ENCODE measurements at places on chromosomes 6 and 20.

- DNase-seq = no peak
These were observed 265.5 kb downstream of the KHDC1L start for GRCh38 chr6:72959821-72960220.

- DNase-seq = peak; percentile 75
These were observed 54.4 kb upstream of the CEP85L start for GRCh38 chr6:118705544-118706491.

DNA sequence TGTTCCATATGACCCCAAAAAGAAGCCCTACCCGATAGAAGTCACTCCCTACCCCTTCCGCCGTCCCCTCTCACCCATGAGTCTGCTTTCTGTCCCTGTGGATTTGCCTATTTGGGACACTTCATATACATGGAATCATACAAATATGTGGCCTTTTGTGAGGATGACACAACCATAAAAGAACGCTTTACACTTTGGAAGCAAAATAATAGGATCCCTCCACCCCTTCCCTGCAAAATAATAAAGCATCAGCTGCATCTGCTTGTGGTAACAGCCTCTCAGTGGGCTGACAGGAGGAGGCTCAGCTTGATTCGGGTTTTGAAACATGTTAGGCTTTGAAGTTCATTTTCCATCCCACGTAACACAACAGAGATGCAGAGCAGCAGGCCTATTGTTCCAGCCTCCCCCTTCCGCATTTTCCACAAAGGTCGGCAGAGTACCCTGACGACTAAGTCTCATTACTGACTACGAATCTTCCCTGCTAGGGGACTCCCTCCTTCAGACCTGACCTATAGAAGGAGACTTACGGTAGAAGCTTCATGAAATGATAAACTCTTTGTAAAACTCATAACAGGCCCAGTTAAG, 99.1 kb downstream of the ALDH8A1 start:
- peak; percentile 24 for DNase-seq

DNA sequence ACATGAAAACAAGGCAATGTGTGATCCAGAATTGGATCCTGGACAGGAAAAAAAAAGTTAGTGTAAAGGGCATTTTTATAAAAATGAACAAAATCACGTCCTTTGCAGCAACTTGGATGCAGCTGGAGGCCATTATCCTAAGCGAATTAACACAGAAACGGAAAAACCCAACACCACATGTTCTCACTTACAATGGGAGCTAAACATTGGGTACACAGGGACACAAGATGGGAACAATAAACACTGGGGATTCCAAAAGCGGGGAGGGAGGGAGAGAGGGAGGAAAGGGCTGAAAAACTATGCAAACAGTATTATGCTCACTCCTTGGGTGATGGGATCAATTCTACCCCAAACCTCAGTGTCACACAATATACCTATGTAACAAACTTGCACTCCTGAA, 91.4 kb upstream of the BTBD3 start:
- no peak for DNase-seq

DNA sequence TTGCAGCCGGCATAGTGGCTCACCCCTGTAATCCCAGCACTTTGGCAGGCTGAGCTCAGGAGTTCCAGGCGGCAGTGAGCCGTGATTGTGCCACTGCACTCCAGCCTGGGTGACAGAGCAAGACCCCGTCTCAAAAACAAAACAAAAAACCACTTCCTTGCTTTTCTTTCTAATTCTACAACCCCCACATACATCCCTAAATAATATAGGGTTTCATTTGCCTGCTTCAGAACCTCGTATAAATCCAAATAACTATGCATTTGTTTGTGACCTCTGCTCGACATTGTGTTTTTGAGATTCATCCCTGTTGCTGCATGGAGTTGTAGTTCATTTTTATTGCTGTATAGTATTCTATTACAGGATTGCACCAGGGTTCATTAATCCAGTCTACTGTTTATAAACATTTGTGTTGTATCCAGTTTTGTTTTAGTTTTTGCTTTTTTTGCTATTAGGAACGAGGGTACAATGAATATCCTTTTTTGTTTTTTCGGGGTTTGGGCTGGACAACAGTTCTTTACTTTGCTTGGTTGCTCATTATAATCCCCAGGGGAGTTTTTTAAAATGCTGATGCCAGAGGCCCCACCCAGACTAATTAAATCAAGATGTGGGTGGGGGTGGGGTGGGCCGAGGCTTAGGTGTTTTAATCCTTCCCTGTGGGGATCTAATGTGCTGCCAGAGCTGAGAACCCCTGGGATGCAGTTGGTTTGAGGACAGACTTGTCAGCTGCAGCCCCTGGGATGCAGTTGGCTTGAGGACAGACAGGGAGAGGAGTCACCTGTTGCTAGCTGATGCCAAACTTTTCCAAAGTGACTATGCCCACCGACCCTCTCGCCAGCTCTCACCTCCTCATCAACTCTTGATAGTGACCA, 2.4 kb upstream of the SNAI1 start:
- DNase-seq = no peak

GRCh38 chr6:5133943-5134342, 48.8 kb downstream of the PPP1R3G start:
- no peak for DNase-seq

DNA sequence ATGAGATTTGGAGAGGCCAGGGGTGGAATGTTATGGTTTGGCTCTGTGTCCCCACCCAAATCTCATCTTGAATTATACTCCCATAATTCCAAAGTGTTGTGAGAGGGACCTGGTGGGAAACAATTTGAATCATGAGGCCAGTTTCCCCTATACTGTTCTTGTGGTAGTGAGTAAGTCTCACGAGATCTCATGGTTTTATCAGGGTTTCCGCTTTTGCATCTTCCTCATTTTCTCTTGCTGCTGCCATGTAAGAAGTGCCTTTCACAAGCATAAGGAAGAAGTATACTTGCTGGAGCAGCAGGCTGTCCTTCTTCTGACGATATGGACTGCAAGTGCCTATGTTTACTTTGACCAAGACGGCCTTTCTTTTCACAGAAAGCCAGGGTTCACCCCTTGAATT, 270.5 kb downstream of the ESR1 start:
- no peak for DNase-seq

- no peak for DNase-seq
These were observed 159.4 kb downstream of the SIM1 start for GRCh38 chr6:100305209-100305869.

DNA sequence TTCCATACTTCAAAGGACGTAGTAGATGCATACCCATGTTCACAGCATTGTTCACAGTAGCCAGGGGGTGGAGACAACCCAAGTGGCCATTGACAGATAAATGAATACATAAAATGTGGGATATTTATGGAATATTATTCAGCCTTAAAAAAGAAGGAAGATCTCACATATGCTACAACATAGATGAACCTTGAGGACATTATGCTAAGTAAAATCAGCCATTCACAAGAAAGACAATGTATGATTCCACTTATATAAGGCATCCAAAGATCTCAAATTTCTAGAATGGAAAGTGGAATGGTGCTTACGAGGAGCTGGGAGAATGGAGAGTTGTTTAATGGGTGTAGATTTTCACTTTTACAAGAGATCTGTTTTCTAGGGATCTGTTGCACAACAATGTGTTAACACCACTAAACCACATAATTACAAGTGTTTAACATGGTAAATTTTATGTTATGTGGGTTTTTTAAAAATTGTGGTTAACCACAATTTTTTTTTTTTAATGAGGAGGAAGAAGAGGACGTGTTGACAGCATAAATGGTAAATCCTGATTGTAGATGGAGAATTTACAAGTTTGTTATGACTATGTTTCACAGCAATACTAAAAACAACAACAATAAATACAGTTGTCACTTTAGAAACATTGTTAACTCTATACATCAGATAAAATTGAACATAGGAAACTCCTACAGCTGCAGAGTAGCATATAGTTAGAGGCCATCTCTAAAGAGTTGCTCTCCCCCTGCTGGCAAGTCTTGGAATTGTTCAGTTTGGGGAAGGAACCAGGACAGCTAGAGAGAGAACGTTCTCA, 41.6 kb downstream of the CCN2 start:
- peak; percentile 92 for DNase-seq

DNA sequence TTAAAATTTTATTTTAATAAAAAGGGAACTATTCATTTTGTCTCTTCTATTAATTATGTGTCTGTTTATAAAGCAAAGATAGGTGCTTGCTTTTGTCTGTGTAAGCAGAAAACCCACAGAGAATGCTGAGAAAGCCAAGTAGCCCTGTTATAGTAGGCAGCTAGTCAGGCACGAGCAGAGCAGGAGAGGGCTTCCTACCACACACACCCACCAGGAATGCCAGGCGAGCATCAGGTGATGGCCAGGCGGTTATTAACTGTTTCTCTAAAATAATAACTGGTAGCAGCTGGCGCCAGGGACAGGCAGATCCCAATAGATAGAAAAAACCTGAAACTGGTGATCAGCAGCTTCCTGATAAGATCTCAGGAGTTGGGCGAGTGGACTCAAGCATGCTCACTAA, 15.7 kb downstream of the C6orf15 start:
- no peak for DNase-seq

- DNase-seq = no peak
These were observed 20.9 kb upstream of the HLA-DOA start for GRCh38 chr6:33030245-33030644.

DNA sequence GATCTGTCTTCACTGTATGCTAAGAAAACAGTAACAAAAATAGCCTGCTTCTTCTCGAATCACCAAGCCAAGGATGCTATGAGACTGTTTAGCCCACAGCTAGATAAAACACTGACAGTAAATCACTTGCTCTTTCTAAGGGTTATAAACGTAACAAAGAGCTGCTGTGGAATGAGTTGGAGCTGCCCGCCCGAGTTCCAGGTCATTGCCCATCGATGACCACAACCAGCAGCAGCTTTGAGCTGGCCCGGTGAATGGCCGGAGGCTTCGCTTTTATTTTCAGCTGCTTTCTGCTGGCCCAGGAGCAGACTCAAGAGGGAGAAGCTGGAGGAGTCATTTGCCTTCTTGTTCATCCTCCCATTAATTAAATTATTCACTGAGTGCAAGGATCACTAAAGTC, 82.2 kb upstream of the CDH4 start:
- DNase-seq = no peak

GRCh38 chr6:168128631-168129291, 49.7 kb upstream of the FRMD1 start:
- no peak for DNase-seq

DNA sequence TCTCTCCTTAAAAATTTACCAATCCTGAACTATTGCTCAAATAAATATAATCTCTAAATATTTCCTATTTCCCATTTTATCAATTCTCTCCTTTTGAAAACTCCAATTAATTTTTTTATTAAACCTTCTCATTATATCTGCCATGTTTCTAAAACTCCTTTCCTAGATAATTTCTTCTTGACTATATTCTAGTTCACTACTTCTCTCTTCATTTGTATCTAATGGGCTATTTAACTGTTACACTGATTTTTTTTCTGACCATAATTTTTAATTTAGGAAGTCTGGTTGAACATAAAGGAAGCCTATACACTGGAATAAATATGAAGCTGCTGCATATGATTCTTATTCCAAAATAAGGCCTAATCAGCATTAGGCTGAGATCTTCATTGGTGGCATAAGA, 96.3 kb upstream of the PLN start:
- no peak for DNase-seq

DNA sequence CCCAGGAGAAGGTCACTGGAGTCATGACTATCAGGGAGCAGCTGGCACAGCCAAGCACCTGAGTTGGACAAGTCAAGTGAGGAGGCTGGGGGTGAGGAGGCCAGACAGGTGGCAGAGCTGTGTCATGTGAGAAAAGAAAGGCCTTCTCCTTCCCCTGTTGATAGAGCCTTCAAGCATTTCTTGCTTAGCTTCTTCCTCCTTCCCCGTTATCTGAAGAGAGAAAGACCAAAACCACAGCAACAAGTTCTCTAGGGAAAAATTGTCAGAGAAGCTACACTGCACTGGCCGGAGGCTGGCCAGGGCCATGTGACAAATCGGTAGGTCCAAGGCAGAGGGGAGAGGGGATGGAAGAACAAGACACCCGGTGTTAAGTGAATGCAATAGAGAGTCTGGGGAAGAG, 202.1 kb upstream of the PRDM1 start:
- no peak for DNase-seq

DNA sequence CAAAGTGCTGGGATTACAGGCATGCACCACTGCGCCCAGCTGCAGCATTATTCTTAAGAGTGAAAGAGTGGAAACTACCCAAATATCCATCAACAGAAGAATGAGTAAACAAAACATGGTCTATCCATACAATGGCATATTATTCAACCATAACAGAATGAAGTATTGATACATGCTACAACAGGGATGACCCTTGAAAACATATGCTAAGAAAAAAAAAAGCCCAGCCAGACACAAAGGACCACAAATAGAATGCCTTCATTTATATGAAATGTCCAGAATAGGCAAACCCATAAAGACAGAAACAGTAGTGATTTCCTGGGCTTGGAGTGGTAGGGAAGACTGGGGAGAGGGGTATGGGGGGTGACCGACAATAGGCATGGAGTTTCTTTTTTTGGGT, 7.1 kb downstream of the TUBB2B start:
- no peak for DNase-seq

DNA sequence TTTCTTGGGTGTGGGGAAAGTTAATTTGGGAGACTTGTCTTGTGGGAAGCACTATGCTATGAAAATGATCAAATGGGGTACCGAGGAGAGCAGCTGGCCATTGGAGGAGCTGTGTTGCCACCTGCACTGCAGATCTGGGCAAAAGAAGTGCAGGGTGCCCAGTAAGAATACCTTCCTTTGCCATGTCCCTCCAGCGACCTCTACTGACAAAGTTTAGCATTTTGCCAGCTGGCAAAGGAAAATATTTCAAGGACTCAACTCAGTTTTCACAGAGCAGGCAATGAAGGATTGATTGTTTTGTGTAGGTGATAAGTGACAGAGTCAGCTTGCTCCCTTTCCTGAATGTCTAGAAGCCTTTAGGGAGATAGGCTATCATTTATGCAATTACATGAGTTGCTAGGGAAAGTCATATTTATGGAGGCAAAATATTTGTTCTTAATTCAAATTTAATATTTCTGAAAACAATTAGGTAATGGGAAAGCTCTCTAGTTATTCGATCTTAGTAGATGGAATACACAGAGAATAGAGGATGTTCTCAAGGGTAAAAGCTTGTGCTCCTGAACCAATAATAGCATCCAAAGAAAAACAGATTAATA, 118.4 kb downstream of the FARS2 start:
- peak; percentile 84 for DNase-seq

DNA sequence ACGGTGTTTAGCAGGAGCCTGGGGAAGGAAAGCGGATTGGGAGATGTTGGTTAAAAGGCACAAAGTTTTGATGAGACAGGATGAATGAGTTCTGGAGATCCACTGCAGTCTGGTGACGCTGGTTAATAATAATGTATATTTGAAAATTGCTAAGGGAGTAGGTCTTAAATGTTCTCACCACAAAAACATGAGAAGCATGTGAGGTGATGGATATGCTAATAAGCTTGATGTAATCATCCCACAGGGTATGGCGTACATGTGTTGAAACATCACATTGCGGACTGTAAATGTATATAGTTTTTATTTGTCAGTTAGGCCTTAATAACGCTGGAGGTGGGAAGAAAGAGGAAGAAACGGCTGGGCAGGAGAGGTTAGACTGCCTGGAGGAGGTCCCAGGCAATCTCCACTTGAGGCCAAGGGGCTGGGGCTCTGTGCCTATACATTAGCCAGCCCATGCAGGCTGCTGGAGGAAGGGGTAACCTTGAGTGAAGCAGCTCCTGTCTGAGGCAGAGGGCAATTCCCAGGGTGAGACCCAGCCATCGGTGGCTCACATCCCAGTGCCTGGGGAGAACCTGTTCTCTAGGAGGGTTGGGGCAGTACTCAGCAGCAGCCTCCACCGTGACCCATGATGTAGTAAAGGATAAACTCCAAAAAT, 188.2 kb upstream of the QKI start:
- no peak for DNase-seq
